ENCODE measurements at places on chromosomes 7 and 10. TPM values are rescaled to one million over a fixed set of nuclear protein-coding genes. Genes with fewer than 3 reads are reported as not detected.

Gene SGMS1
- total RNA-seq: 15.6 TPM

GRCh38 chr10:121579656-121580055 is 18.6 kb downstream of the FGFR2 start:
- peaks cover 36% of the 10 kb centered on the region for H3K4me1 ChIP-seq
- no peak for DNase-seq
- no peak overlapping the region for H3K4me3 ChIP-seq
- H3K27me3 ChIP-seq: no peaks in the 10 kb centered on the region
- peak overlapping the region; percentile 60 for H3K27ac ChIP-seq

GRCh38 chr10:79111427-79111826 is 42.7 kb downstream of the ZMIZ1 start:
- H3K4me3 ChIP-seq: no peak overlapping the region
- H3K4me1 ChIP-seq: peaks cover 6% of the 10 kb centered on the region
- H3K27ac ChIP-seq: no peak overlapping the region
- no peak for DNase-seq
- no peaks in the 10 kb centered on the region for H3K36me3 ChIP-seq
- no peaks in the 10 kb centered on the region for H3K27me3 ChIP-seq

DNA sequence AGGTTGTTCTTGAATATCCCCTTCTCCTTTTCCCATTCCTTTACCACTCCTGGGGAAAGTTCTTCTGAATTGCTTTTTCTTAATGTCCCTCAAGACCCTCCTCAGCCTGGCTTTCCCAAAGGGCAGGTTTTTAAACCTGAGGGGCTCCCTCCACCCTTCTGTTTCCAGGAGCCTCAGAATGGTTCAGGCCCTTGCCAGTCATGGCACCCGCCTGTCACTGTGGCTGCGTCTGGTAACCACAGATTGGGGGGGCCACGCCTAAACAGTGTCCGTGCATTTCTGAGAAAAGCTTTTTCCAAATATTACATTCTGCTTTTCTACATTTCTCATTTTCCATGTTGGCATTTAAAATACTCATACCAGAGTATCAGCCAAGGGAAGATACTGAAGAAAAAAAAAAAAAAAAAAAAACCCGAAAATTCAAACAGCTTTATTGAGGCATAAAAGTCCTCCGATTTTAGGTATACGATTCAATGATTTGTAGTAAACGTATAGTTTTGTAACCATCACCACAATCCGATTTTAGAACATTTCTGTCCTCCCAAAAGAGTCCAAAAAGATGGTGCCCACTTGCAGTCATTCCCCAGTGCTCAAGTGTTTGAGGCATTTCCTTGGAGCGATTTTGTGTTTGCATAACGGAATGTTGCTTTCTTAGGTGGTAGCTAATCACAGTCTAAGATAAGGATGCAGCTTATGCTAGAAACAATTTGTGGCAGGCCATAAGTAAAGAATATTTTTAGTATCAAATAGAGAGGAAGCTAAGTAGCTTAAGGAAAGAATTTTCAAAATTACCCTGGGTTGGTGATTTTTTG is 22.1 kb downstream of the HKDC1 start:
- H3K4me1 ChIP-seq: no peaks in the 10 kb centered on the region
- DNase-seq: no peak
- no peaks in the 10 kb centered on the region for H3K27me3 ChIP-seq
- no peak overlapping the region for H3K27ac ChIP-seq

All from H1 (cell line).